ENCODE measurements at places on chromosomes 13 and 19.

DNA sequence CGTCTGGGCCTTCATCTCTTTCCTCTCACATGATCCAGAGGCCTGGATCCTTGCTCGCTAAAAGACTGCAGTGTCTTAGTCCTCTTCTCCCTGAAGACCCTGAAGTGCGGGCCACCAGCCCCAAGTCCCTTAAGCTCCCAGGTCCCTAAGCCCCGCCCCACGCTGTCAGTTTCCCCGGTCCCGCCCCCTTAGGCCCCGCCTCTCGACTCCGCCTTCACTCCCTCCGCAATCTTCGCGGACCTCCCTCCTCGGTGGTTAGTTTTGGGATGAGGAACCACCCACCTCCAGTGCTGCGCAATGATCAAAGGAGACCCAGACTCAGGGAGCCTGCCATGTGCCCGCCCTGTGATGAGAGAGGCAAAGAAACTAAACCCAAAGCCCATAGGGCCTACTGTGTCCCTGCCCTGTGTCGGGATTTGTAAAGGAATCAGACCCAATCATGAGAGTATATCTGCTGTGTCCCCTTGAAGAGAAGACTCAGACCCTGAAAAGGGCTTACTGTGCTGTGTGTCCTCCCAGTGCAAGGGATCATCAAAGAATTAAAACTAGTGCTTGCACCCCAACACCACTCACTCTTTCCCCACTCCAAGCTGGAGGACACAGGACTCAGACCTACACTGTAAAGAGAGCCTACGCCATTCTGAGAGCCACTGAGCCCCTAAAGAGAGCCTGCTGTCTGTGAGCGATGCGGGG, 3.0 kb upstream of the COX6B1 start:
- peak overlapping the region; percentile 92 for H3K27ac ChIP-seq
- H3K36me3 ChIP-seq = peaks cover 2% of the 10 kb centered on the region
- no peaks in the 10 kb centered on the region for H3K27me3 ChIP-seq
- peaks cover 56% of the 10 kb centered on the region for H3K4me1 ChIP-seq
- DNase-seq = peak; percentile 87

- peak; percentile 73 for DNase-seq
- peak overlapping the region; percentile 40 for H3K27ac ChIP-seq
- peaks cover 16% of the 10 kb centered on the region for H3K4me1 ChIP-seq
- H3K4me3 ChIP-seq = no peak overlapping the region
- no peaks in the 10 kb centered on the region for H3K27me3 ChIP-seq
- H3K36me3 ChIP-seq = no peaks in the 10 kb centered on the region
Measured at GRCh38 chr19:30649934-30650614, 277.9 kb downstream of the ZNF536 start.

GRCh38 chr13:41995336-41995735, 34.4 kb upstream of the VWA8 start:
- H3K4me1 ChIP-seq = no peaks in the 10 kb centered on the region
- H3K27ac ChIP-seq = no peak overlapping the region
- no peaks in the 10 kb centered on the region for H3K36me3 ChIP-seq
- no peak overlapping the region for H3K4me3 ChIP-seq
- no peaks in the 10 kb centered on the region for H3K27me3 ChIP-seq

GRCh38 chr13:30058429-30058828, 208.0 kb upstream of the UBL3 start:
- H3K4me3 ChIP-seq = no peak overlapping the region
- no peaks in the 10 kb centered on the region for H3K36me3 ChIP-seq
- DNase-seq = no peak
- no peaks in the 10 kb centered on the region for H3K27me3 ChIP-seq
- no peaks in the 10 kb centered on the region for H3K4me1 ChIP-seq
- no peak overlapping the region for H3K27ac ChIP-seq

DNA sequence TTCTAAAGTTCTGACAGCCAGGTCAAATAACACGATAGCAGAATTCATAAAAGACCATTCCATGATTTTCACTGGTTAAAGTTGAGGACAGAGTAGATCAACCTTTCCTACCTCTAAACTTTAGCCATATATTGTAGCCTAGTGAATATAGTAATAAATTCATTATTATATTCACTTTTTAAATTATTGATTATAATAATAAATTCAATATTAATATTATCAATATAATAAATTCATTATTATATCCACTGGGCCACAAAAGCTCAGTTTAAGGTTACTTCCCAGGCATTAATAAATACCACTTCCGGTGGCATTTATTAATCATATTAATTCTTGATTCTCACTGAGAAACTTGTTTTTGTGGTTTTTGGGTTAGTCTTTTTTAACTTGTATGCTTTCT, 85.7 kb upstream of the GPC6 start:
- no peaks in the 10 kb centered on the region for H3K4me1 ChIP-seq
- H3K4me3 ChIP-seq = no peak overlapping the region
- no peaks in the 10 kb centered on the region for H3K36me3 ChIP-seq
- H3K27me3 ChIP-seq = no peaks in the 10 kb centered on the region

- H3K36me3 ChIP-seq = no peaks in the 10 kb centered on the region
- H3K4me3 ChIP-seq = no peak overlapping the region
- no peaks in the 10 kb centered on the region for H3K27me3 ChIP-seq
- no peak overlapping the region for H3K27ac ChIP-seq
- DNase-seq = no peak
- no peaks in the 10 kb centered on the region for H3K4me1 ChIP-seq
Measured at GRCh38 chr19:20333508-20333907, 166.5 kb downstream of the ZNF486 start.

GRCh38 chr19:1923319-1923718, 17.7 kb upstream of the CSNK1G2 start:
- no peak overlapping the region for H3K4me3 ChIP-seq
- no peak for DNase-seq
- H3K27ac ChIP-seq = no peak overlapping the region
- peaks cover 80% of the 10 kb centered on the region for H3K36me3 ChIP-seq

DNA sequence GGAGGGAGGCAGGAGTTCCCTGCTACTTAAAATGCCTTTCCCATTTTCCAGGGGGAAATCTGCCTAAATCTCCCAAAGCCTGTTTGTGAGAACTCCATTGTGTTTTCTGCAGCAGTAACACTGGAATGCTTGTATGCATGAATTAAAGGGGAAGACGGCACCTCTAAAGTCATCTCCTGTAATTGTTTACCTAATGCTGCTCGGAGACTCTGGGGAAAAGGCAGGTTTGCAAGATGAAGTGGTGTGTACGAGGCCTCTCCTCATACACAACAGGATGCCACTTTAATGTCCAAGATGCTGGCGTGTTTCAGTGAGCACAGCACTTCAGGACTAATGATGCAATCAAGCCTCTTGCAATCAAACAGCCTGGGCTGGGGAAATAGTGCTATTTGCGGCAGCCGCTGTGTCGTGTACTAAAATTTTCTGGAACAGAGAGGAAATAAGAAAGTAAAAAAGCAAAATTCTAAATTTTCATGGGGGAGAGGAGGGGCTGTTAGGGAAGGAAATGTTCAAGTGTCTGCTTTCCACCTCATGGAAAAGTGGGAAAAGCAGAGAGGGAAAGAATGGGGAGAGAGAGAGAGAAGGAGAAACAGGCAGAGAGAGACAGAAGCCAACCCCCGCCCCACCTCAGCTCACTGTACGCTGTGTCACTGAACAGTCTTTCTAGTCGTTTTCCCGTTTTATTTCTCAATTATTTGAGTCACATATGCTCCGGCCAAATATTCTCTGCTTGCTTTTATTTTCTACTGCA, 32.9 kb downstream of the TSHZ3 start:
- H3K4me3 ChIP-seq = peak overlapping the region; percentile 9
- peaks cover 10% of the 10 kb centered on the region for H3K36me3 ChIP-seq
- H3K27ac ChIP-seq = peak overlapping the region; percentile 50
- peak; percentile 73 for DNase-seq
- H3K27me3 ChIP-seq = no peaks in the 10 kb centered on the region

DNA sequence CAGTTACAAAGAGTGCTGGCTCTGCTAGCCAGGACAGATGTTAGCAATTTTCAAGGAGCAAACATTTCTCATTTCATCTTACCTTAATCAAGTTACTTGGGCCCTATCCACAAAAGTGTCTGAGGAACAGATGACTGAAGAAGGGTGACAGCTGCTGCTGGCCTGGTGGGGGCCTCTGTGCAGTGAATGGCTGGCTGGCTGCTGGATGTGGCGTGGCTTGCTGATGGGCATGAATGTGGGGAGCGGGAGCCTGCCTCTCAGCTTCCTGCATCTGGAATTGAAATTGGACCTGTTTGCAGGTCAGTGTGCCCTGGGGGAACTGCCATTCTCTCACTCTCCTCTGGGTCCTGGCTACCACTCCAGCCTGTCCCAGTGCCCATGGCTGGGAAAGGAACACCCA, 94.7 kb downstream of the RGCC start:
- H3K27me3 ChIP-seq = no peaks in the 10 kb centered on the region
- H3K4me1 ChIP-seq = peaks cover 32% of the 10 kb centered on the region
- H3K4me3 ChIP-seq = no peak overlapping the region
- DNase-seq = no peak
- H3K36me3 ChIP-seq = no peaks in the 10 kb centered on the region

DNA sequence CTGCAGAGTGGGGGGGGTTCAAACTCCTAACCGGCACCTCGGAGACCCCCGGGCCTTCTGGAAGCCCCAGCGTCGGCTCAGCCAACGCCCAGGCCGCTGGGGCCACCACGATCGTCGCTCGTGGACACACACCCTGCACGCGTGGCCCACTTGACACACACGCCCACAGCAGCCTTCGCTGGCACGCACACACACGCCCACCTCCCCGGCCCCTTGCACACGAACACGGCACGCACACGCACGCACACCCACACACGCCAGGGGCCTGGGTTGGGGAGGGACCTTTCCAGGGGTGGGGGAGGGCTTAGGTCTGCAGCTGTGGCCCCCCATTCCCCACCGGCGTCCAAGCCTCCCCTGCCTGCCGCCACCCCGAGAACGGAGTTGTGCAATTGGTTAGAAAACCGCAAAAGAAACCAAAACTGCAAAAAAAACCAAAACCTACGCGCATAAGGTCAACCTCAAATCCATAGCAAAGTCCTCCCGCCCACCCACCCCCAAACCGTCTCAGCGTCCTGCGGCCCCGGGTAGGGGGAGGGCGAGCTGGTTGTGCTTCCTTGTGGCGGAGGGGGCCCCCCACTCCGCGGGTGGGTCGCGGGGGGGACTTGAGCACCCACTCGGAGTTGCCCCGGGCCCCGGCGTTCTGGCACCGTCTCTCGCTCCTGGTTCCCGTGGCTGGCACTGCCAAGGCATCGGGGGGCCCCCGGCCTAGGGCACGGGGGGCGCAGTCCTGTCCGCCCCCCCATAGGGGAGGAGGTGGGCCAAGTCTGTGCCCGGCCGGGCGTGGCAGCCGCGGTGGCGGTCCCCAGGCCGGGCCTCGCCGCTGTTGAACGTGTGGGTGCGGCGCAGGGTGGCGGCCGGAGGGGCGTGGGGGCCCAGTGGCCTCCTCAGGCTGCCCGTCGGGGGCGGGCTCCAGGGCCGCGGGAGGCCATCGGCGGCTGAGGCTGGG, 3.3 kb upstream of the LRG1 start:
- H3K4me1 ChIP-seq = no peaks in the 10 kb centered on the region
- no peak overlapping the region for H3K27ac ChIP-seq
- no peak for DNase-seq
- no peaks in the 10 kb centered on the region for H3K27me3 ChIP-seq

GRCh38 chr13:107883561-107884175, 331.7 kb downstream of the LIG4 start:
- H3K4me3 ChIP-seq = no peak overlapping the region
- no peaks in the 10 kb centered on the region for H3K27me3 ChIP-seq
- H3K36me3 ChIP-seq = no peaks in the 10 kb centered on the region
- no peak overlapping the region for H3K27ac ChIP-seq
- no peak for DNase-seq

DNA sequence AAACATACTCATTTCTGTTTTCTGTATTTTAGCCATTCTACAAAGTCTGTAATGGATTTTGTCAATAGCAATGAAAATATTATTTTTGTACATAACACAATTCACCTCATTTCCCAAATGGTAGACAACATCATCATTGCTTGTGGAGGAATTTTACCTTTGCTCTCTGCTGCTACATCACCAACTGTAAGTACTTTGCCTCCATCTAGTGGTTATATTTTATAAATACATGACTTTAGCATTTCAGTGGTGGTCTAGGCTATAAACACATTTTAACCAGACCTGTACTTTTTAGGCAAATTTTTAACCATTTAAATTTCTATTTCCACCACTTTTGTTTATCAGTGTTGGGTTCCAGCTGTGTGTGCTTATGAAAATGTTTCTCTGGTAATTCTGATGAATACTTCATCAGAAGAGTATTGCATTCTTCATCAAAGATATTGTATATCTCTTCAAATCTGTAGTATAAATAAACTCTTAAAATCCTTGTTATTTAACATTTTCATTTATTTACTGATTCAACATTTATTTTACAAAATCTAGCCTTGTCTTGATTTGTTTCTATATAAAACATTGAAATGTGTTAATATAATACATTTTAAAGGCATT, 222.4 kb downstream of the NBEA start:
- no peak overlapping the region for H3K4me3 ChIP-seq
- H3K27me3 ChIP-seq = no peaks in the 10 kb centered on the region
- H3K4me1 ChIP-seq = no peaks in the 10 kb centered on the region
- H3K36me3 ChIP-seq = no peaks in the 10 kb centered on the region
- no peak for DNase-seq

GRCh38 chr19:5480427-5480836, 25.2 kb downstream of the ZNRF4 start:
- DNase-seq = no peak
- peaks cover 25% of the 10 kb centered on the region for H3K4me1 ChIP-seq
- H3K27me3 ChIP-seq = no peaks in the 10 kb centered on the region

DNA sequence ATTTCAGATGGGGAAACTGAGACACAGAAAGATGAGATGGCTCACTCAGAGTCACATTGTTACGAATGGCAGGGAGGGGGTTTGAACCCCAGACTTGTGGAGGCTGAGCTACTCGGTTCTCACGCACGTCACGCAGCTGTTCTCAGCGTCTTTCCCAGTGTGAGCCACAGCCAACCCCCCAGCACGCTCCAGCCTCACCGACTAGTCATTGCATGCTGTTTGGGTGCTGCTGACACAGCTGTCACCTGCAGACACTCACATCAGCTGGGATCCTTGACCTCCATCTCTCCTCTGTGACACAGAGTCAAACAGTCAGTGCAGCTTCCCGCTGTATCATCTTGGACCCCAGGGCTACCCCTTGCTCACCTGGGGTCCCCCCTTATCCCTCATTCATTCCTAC, 2.4 kb upstream of the NCAN start:
- H3K4me3 ChIP-seq = no peak overlapping the region
- no peaks in the 10 kb centered on the region for H3K27me3 ChIP-seq
- no peak overlapping the region for H3K27ac ChIP-seq
- DNase-seq = no peak

DNA sequence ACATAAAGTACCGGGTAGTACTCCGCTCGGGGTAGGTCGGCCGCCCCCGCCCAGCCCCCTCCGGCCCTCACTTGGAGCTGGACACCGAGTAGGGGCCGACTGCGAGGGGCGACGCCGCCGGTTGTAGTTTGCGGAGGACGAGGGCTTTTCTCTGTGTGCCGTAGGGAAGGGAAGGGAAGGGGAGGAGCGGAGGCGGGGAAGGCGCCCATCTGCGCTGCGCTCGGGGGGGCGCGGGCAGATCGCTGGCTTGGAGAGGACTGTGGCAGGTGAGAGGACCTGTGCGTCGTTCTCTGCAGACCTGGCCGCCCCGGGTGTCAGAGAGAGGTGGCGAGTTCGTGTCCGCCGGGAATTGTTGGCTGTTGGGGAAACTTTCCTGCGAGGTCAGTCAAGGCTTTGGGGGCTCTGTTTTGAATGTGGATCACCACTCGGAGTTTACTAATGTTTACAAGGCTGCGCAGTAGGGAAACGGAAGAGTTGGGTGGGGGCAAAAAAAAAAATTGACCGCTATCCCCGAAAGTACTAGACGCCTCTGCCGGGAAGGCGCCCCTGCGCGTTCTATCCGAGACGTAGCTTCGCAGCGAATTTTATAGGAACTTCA, 1.4 kb downstream of the ING1 start:
- peaks cover 21% of the 10 kb centered on the region for H3K4me1 ChIP-seq
- H3K36me3 ChIP-seq = peaks cover 11% of the 10 kb centered on the region
- H3K27me3 ChIP-seq = no peaks in the 10 kb centered on the region
- H3K27ac ChIP-seq = peak overlapping the region; percentile 100
